Activated T-helper 1 cell treated with anti-CD3 and anti-CD28 coated beads, Interleukin-12 subunit alpha, Interleukin-12 subunit beta, Interleukin-2, Interleukin-4 antibody, amounts not matched to agents 30 ng/mL and 10 ng/mL and 1 ng/mL, durations not matched to agents 14 hours and 24 hours and 36 hours (primary cell): ENCODE measurements at places on chromosomes 2 and 18.

- no peak overlapping the region for H3K27ac ChIP-seq
- peaks cover 5% of the 10 kb centered on the region for H3K4me1 ChIP-seq
- H3K27me3 ChIP-seq = peaks cover 1% of the 10 kb centered on the region
- H3K4me3 ChIP-seq = no peak overlapping the region
Measured at GRCh38 chr2:169034984-169035544, 3.9 kb upstream of the ABCB11 start.

DNA sequence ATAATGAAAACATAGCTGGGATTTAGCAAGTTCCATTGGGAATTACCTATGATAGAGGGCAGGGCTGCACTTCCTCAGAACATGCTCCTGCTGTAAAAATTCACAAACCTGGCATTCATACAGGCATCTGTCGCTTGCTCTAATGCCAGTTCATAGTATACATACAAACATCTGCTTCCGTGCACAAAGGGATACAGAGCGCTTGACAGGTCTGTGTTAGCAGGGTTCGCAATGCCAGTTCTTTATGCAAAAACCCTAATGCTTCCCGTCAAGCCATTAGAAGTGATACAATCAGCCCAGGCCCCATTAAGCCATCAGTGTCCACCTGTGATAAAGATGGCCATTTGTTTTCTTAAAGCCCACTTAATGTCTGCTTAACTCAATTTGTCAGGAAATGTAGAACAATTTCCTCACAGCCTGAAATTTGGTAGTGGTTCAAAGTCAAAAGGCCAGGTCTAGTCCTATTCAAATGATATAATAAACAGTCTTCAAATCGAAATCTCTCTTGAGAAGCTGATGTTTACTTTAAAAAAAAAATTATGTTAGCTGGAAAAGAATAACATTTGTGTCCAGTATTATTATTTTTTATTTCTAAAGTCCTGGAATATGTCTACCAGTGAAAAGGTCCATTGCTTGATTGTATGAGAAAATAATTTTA lies 556.3 kb downstream of the ARHGAP15 start:
- DNase-seq = no peak
- H3K27ac ChIP-seq = no peak overlapping the region
- no peak overlapping the region for H3K4me3 ChIP-seq
- H3K36me3 ChIP-seq = peaks cover 6% of the 10 kb centered on the region

DNA sequence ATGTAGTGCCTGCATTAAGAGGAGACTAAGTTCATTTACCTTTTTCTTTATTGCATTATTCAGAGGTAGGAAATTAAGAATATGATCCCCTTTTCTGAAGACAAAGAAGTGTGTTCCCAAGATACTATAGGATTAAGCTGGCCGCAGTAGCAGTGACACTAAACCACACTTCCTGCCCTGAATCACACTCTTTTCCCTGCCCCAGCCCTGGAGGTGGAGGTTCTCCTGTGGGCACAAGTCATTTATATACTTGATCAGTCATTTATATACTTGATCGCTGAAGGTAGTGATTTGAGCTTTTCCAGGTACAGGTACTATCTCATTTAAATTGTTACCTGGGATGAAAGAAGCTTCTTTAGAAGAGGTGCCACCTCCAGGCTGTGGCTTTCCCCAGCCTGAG lies 78.6 kb downstream of the ARMC9 start:
- no peak for DNase-seq
- peaks cover 8% of the 10 kb centered on the region for H3K27me3 ChIP-seq
- H3K4me3 ChIP-seq = no peak overlapping the region
- no peak overlapping the region for H3K27ac ChIP-seq
- no peaks in the 10 kb centered on the region for H3K4me1 ChIP-seq
- no peaks in the 10 kb centered on the region for H3K36me3 ChIP-seq

DNA sequence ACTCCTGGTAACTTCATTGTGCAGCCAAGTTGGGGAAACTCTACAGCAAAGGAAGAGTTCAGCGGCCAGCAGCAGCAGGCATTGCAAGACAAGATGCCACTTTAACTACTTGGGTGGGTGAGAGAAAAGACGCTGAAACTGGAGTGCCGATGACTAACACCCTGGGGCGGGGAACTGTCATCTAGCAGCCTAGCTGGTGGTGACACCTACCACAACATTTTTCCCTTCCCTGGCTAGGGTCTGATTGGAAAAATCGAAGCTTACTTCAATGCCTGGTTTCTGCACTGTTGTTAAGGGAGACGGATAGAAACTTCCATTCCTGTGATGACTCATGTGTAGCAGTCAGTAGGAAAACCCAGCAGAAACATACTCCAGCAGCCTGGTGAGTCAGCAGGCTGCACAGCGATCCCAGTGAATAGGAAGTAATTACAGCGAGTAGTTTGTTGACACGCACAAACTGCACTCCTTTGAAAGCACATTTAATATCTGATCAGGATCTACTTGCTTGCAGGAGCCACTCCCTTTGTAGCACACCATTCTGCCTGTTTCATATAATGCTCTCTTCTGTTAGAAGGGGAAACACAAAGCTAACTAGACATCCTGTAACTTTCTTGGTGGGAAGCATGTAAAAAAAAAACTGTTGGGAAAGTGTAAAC lies 62.1 kb upstream of the MAPRE2 start:
- DNase-seq = peak; percentile 21
- H3K27ac ChIP-seq = peak overlapping the region; percentile 44
- peak overlapping the region; percentile 78 for H3K4me3 ChIP-seq

- peaks cover 1% of the 10 kb centered on the region for H3K36me3 ChIP-seq
- no peak for DNase-seq
- H3K27me3 ChIP-seq = peaks cover 3% of the 10 kb centered on the region
- no peak overlapping the region for H3K27ac ChIP-seq
- no peak overlapping the region for H3K4me3 ChIP-seq
Measured at GRCh38 chr18:35749701-35750100, 168.2 kb downstream of the GALNT1 start.

- H3K27ac ChIP-seq = no peak overlapping the region
- H3K27me3 ChIP-seq = no peaks in the 10 kb centered on the region
- no peak overlapping the region for H3K4me3 ChIP-seq
- H3K4me1 ChIP-seq = no peaks in the 10 kb centered on the region
- H3K36me3 ChIP-seq = no peaks in the 10 kb centered on the region
- DNase-seq = no peak
Measured at GRCh38 chr2:227016894-227017293, 147.1 kb downstream of the COL4A4 start.

GRCh38 chr2:81061016-81061415 lies 756.5 kb upstream of the LRRTM1 start:
- no peak overlapping the region for H3K4me3 ChIP-seq
- no peak overlapping the region for H3K27ac ChIP-seq
- H3K4me1 ChIP-seq = no peaks in the 10 kb centered on the region
- H3K27me3 ChIP-seq = no peaks in the 10 kb centered on the region
- no peaks in the 10 kb centered on the region for H3K36me3 ChIP-seq
- no peak for DNase-seq

DNA sequence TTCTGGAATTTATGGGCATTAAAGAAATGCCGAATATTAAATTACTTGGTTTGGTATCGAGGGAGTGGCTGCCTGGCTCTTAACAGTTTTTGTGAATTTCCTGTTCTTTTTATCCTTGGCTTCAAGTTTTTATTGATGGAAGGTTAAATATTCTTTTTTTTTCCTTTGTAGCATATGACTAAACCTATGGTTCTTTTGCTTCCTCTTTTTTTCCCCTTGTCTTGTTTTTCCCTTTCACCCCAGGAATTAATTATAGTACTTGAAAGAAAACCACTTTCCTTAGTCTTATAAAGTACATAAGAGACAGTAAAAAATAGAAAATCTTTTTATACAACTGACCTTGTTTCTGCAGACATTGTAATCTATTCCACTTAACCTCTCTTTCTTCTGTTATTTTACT lies 42.4 kb downstream of the MGAT5 start:
- peaks cover 3% of the 10 kb centered on the region for H3K27me3 ChIP-seq
- no peak for DNase-seq
- H3K27ac ChIP-seq = no peak overlapping the region
- H3K4me3 ChIP-seq = no peak overlapping the region
- peaks cover 9% of the 10 kb centered on the region for H3K36me3 ChIP-seq

GRCh38 chr2:104574367-104574766 lies 279.5 kb upstream of the POU3F3 start:
- DNase-seq = no peak
- no peaks in the 10 kb centered on the region for H3K4me1 ChIP-seq
- H3K27me3 ChIP-seq = no peaks in the 10 kb centered on the region
- H3K27ac ChIP-seq = no peak overlapping the region

DNA sequence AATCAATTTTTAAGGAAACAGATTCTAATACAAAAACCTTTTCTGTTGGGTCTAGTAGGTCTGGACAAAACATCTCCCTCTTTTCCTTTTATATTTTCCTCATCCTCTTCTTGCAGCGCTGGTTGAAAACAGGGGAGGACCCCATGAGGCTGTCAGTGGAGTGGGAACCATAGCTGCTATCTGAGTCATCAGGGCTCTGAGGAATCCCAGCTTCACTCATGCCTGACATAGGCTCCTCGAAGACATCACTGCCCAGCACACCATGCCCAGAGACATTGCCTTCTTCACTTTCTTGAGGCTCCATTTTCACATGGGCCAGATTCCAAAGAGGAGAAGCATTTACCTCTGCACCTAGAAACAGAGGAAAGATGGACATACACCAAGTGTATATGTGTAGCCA lies 10.0 kb downstream of the SUPT7L start:
- no peaks in the 10 kb centered on the region for H3K27me3 ChIP-seq
- H3K4me1 ChIP-seq = peaks cover 5% of the 10 kb centered on the region
- H3K27ac ChIP-seq = no peak overlapping the region
- H3K4me3 ChIP-seq = no peak overlapping the region

GRCh38 chr2:213285404-213285803 lies 1.1 kb downstream of the SPAG16 start:
- H3K27ac ChIP-seq = no peak overlapping the region
- no peaks in the 10 kb centered on the region for H3K36me3 ChIP-seq
- H3K4me3 ChIP-seq = peak overlapping the region; percentile 60
- peaks cover 25% of the 10 kb centered on the region for H3K4me1 ChIP-seq
- no peak for DNase-seq
- H3K27me3 ChIP-seq = peaks cover 2% of the 10 kb centered on the region
